ENCODE measurements at places on chromosomes 3 and 15. TPM values are rescaled to one million over a fixed set of nuclear protein-coding genes. Genes with fewer than 3 reads are reported as not detected.
A peak's percentile ranks its signal among the peaks of the same experiment; 100 is the strongest.

DNA sequence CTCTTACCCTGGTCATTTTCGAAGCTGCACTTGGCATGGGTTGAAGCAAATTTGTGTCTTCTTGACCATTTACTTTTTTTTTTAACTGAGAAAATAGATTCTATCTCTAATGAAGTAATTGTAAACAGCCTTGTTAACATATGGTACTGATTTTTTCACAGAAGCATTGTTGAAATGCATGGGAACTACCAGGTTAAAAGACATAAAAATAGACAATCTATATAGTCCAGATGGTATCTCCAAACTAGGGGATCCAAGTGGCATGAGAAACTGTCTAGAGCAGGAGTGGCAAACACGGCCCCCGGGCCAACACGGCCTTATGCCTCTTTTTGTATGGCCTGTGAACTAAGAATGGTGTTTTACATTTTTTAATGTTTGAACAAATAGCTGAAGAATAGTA lies 41.9 kb downstream of the CACNA1D start:
- H3K27ac ChIP-seq, result no peak overlapping the region
- peaks cover 10% of the 10 kb centered on the region for H3K4me1 ChIP-seq
- H3K4me3 ChIP-seq, result no peak overlapping the region

Gene CHRNA7
- total RNA-seq, result 2.0 TPM

- no peak for DNase-seq
- H3K27ac ChIP-seq, result peak overlapping the region; percentile 92
- H3K27me3 ChIP-seq, result peaks cover 2% of the 10 kb centered on the region
- H3K4me1 ChIP-seq, result peaks cover 36% of the 10 kb centered on the region
- peaks cover 8% of the 10 kb centered on the region for H3K36me3 ChIP-seq
- peak overlapping the region; percentile 31 for H3K4me3 ChIP-seq
Measured at GRCh38 chr3:46586738-46587246, 20.7 kb upstream of the LRRC2 start.

- H3K27me3 ChIP-seq, result no peaks in the 10 kb centered on the region
- peak overlapping the region; percentile 85 for H3K4me3 ChIP-seq
- DNase-seq, result no peak
- H3K4me1 ChIP-seq, result peaks cover 28% of the 10 kb centered on the region
Measured at GRCh38 chr15:78076231-78077052, 1.1 kb downstream of the TBC1D2B start.

DNA sequence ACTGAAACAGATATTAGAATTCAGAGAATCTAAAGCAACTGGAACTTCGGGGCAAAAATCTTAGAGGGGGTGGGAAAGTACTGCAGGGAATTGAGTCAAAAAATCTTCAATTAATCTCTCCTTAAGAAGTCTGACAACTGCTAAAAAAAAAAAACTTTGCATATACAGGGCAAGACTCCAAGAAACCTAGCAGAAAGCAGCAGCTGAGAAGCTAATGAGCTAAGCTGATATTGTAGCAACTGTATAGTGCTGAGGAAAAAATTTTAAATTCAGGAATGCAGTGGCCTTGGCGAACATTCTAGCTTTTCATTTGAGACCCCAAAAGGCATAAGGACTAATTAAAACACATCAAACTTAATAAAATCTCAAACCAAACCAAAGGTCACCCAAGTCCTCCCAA lies 113.6 kb downstream of the SCAPER start:
- H3K36me3 ChIP-seq, result no peaks in the 10 kb centered on the region
- no peak for DNase-seq
- no peak overlapping the region for H3K27ac ChIP-seq

GRCh38 chr3:160018959-160019358 lies 30.3 kb downstream of the IL12A start:
- H3K4me3 ChIP-seq, result no peak overlapping the region
- H3K36me3 ChIP-seq, result no peaks in the 10 kb centered on the region
- H3K27me3 ChIP-seq, result peaks cover 20% of the 10 kb centered on the region
- no peak overlapping the region for H3K27ac ChIP-seq
- no peak for DNase-seq

Gene HHLA2
- total RNA-seq, result 7.2 TPM

- peaks cover 5% of the 10 kb centered on the region for H3K36me3 ChIP-seq
- H3K4me3 ChIP-seq, result no peak overlapping the region
- peaks cover 47% of the 10 kb centered on the region for H3K4me1 ChIP-seq
- peak overlapping the region; percentile 37 for H3K27ac ChIP-seq
- DNase-seq, result no peak
Measured at GRCh38 chr15:90364251-90364650, 12.2 kb downstream of the ZNF774 start.

DNA sequence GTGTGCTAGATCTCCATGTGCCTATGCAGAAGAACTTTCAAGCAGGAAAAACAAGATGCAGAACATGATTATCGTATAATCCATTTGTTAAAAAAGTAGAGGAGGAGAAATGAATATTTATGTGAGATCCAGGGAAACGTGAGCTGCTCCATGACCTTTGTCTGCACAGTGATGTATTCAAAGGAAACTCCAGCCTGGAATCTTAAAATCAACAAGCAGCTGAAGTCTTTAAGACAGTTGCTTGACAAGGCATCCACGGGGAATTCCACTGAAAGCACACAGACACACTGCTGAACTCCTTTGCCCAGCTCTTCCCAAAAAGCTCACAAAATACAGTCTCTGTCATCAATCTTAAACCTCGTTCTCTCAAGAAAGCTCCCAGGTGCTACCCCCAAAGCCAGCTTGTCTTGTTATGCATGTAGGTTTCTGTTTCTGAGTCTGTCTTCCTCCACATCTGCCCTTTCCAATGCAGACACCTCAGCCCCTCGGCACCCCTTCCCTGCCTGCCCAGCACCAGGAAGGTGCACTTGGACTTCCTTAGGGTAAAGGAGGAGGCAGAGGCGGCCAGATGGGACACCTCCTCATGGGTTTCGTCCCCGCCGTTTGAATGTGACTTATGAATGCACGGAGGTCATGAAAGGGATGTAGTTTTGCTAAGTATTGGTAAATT lies 28.7 kb downstream of the LRRK1 start:
- H3K4me1 ChIP-seq, result no peaks in the 10 kb centered on the region
- DNase-seq, result no peak
- H3K27me3 ChIP-seq, result no peaks in the 10 kb centered on the region
- H3K36me3 ChIP-seq, result no peaks in the 10 kb centered on the region
- H3K4me3 ChIP-seq, result no peak overlapping the region

DNA sequence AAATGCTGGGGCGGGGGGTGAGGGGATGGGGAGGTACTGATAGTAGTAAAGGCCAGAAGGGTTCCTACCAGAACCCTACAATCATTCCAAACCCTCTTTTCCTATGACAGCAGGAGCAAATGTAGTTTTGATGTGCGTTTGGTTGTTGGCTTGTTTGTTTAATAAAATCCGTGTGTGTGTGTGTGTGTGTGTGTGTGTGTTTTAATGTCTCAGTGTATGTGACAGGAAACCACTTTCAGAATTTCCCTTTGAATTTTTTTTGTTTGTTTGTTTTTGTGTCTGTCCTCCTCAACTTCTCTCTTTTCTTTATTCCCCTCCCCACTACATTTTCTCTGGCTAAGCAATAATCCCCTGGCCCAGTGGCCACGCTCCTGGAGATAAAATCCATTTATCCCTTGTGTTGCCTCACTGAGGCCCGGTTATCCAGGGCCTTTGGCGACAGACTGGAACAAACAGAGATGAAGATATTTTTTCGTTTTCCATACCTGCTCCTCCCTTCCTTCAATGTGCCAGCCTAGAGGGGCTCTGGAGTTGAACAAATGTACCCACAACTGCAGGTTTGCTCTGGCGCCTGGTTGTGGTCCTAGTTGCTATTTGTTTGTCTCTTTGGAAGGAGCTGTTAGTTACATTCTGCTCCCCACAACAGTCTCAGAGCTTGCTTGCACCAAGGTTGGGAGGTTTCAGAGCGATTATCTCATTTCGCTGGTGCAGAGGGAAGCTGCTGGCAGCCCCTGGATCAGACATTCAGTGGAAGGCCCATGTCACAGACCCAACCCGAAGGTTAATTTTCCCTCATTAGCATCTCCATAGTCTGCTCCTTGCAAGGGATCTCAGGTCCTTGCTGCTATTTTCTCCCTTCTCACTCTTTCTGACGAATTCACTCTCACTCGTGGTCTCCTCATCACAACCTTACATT lies 17.9 kb downstream of the NR2F2 start:
- peaks cover 77% of the 10 kb centered on the region for H3K4me1 ChIP-seq
- no peak overlapping the region for H3K27ac ChIP-seq
- H3K36me3 ChIP-seq, result peaks cover 72% of the 10 kb centered on the region
- peak; percentile 40 for DNase-seq
- no peak overlapping the region for H3K4me3 ChIP-seq

- H3K36me3 ChIP-seq, result no peaks in the 10 kb centered on the region
- H3K4me1 ChIP-seq, result peaks cover 24% of the 10 kb centered on the region
- no peaks in the 10 kb centered on the region for H3K27me3 ChIP-seq
- H3K4me3 ChIP-seq, result no peak overlapping the region
Measured at GRCh38 chr3:118548434-118548833, 486.2 kb downstream of the IGSF11 start.

DNA sequence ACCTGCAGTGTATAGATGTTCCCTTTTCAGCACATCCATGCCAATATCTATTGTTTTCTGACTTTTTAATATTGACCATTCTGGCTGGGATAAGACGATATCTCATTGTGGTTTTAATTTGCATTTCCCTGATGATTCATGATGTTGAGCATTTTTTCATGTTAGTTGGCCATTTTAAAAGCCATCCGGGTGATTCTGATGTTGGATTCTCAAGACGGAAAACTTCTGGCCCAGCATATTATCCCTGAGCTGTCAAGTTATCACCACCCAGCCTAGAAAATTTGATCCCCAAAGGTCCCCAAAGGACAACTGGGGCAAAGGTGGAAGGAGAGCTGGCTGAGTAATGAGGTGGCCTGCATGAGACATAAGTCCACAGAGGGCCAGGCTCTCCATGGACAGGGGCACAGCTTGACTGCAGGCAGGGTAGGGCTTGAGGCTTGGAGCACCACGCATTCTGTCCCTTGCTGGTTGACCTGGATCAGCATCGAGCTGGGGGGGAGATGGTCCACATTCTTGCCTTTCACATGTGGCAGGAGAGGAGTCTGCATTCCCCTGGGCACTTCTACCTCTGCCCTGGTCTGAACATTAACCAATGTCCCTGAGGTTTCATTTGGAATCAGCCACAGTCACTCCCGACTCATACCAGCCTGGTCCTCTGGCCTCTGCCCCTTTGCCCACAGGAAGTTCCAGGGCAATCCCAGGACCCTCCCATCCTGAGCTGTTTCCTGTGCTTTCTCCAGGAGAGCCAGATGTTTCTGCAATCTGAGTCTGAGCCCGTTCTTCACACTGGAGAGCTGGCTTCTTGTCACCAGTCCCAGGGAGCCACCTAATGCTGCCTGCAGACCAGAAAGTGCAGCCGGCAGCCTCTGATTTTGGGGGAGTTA lies 69.2 kb downstream of the ISG20 start:
- H3K27ac ChIP-seq, result no peak overlapping the region
- H3K27me3 ChIP-seq, result peaks cover 99% of the 10 kb centered on the region
- DNase-seq, result no peak
- H3K36me3 ChIP-seq, result no peaks in the 10 kb centered on the region
- no peaks in the 10 kb centered on the region for H3K4me1 ChIP-seq
- no peak overlapping the region for H3K4me3 ChIP-seq

- H3K27me3 ChIP-seq, result no peaks in the 10 kb centered on the region
- H3K4me3 ChIP-seq, result no peak overlapping the region
- peaks cover 5% of the 10 kb centered on the region for H3K36me3 ChIP-seq
- no peak overlapping the region for H3K27ac ChIP-seq
- no peaks in the 10 kb centered on the region for H3K4me1 ChIP-seq
Measured at GRCh38 chr15:45168751-45169551, 18.8 kb downstream of the SHF start.

DNA sequence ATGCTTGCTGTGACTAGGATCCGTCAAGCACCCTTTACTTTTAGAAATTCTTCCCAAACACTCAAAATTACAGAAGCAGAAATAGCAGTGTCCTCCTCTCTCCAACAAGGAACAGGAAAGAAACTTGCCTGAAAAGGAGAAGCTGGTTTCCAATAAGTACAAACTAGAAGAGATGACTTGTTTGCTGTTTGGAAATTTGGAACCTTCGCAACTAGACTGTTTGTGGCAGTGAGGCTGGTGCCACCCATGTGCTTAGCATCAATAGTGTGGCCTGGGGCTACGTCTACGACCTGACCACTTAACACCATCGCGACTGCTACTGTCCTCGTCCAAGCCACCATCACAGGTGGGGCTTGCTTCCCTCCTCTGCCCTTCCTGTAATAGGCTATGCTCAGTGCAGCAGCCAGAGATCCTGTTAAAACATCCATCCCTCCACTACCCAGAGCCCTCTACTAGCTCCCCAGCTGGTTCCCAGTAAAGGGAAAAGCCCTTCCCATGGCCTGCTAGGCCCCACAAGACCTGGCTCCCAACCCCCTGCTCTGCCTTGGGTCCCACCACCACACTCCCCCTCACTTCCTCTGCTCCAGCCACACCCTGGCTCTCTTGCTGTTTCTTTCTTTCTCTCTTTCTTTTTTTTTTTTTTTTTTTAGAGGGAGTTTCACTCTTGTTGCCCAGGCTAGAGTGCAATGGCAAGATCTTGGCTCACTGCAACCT lies 52.6 kb upstream of the CCR2 start:
- H3K4me3 ChIP-seq, result no peak overlapping the region
- DNase-seq, result no peak
- H3K27me3 ChIP-seq, result peaks cover 63% of the 10 kb centered on the region
- no peaks in the 10 kb centered on the region for H3K4me1 ChIP-seq
- no peak overlapping the region for H3K27ac ChIP-seq

DNA sequence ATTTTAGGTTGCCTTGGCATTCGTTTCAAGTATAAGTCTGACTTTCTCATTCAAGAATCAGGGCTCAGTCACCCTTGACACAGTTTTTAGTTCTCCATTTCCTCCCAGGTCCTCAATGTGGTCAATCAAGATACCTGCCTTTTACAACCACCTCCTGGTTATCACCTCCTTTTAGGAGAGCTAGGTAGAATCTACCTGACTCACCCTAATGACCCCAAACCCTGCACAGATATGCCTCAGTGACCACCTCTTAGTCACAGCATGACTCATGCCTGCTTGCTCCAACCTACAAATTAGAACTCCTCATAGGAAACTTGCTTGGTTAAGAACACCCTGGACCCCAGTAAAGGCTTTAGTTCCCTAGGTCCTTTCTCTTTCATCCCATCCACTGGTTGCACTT lies 22.5 kb downstream of the DMXL2 start:
- H3K36me3 ChIP-seq, result no peaks in the 10 kb centered on the region
- H3K27ac ChIP-seq, result peak overlapping the region; percentile 12

- no peaks in the 10 kb centered on the region for H3K27me3 ChIP-seq
- no peaks in the 10 kb centered on the region for H3K36me3 ChIP-seq
- DNase-seq, result no peak
- no peak overlapping the region for H3K4me3 ChIP-seq
Measured at GRCh38 chr3:191702121-191702520, 241.2 kb downstream of the PYDC2 start.

- peaks cover 8% of the 10 kb centered on the region for H3K36me3 ChIP-seq
- no peak overlapping the region for H3K4me3 ChIP-seq
- no peak for DNase-seq
- peaks cover 16% of the 10 kb centered on the region for H3K4me1 ChIP-seq
- H3K27me3 ChIP-seq, result no peaks in the 10 kb centered on the region
Measured at GRCh38 chr3:69997631-69998307, 1.8 kb upstream of the SAMMSON start.

Gene LRTM1
- not detected for total RNA-seq

DNA sequence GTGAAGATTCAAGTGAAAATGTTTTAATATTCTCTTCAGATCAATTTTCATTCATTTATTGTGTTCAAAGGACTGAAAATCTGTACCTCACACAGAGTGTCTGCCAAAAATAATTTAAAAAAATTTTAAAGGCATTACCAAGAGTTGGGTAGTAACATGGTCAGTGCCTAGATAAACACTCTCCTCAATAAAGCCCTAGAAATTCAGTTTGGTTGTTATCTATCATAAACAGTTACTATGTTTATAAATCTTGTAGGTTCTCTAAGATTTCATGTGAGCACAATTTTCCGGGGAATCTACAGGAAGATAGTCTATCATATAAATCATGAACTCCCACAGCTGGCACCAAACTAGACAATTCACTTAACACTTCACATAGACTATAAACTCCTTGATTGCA lies 128.6 kb downstream of the GSK3B start:
- H3K27ac ChIP-seq, result no peak overlapping the region
- no peaks in the 10 kb centered on the region for H3K4me1 ChIP-seq
- no peaks in the 10 kb centered on the region for H3K27me3 ChIP-seq
- no peak overlapping the region for H3K4me3 ChIP-seq

All from Calu3 (cell line).